Thymus (tissue), 14 donors: ENCODE measurements at places on chromosomes 16 and 17. TPM values are rescaled to one million over a fixed set of nuclear protein-coding genes. Genes with fewer than 3 reads are reported as not detected.

- DNase-seq = no peak
Observed at GRCh38 chr17:66462010-66462409, 159.6 kb downstream of the PRKCA start.

GRCh38 chr17:73342541-73343167 is 30.9 kb upstream of the CDC42EP4 start:
- DNase-seq = no peak

DNA sequence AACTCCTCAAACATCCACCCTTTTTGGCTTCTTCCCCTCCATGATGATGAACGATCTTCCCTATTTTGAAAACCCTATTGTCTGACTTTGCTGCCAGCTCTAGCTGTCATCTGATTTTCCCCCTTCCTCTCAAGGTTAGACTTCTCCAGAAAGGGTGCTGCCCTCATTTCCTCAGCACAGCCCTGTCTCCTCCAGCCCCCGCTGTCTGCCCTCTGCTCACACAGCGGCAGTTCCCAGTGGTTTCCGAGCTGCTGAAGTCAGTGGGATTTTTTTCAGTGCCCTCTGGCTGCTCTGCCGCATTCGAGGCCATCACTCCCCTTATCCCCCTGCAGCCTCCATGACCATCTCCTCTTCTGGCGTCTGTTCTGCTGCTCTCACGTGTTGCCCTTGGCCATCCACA is 26.6 kb upstream of the C17orf107 start:
- no peak for DNase-seq

- DNase-seq = no peak
Observed at GRCh38 chr16:87459027-87459426, 33.8 kb downstream of the ZCCHC14 start.

GRCh38 chr16:81625544-81626153 is 153.4 kb upstream of the PLCG2 start:
- DNase-seq = no peak

DNA sequence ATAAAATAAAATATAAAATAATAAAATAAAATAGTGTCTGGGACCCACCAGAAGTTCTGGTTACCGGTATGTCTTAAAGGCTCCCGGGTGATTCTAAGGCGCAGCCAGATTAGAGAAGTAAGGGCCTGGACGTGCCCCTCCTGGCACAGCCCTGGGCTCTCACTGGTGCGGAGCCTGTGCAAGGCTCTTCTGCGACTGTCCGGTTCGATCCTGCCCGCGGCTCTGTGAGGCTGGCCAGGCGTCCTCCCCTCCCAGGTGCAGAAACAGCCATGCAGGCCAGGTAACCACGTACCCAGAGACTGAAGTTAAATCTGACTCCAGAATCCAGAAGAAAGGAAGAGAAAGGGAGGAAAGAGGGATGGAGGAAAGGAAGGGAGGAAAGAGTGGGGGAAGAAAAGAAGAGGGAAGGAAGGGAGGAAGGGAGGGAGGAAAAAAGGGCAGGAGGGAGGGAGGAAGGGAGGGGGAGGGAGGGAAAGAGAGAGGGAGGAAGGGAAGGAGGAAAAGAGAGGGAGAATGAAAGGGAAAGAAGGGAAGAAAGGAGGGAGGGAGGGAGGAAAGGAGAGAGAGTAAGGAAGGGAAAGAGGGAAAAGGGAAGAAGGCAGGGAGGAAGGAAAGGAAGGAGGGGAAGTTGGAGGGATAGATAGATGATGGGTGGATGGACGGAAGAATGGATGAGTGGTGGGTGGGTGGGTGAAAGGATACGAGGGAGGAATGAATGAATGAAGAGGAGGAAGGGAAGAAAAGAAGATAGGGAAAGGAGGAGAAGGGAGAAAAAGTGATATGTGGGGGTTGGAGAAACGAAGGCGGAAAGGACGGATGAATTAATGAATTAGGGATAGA is 42.3 kb downstream of the C16orf82 start:
- DNase-seq = no peak

DNA sequence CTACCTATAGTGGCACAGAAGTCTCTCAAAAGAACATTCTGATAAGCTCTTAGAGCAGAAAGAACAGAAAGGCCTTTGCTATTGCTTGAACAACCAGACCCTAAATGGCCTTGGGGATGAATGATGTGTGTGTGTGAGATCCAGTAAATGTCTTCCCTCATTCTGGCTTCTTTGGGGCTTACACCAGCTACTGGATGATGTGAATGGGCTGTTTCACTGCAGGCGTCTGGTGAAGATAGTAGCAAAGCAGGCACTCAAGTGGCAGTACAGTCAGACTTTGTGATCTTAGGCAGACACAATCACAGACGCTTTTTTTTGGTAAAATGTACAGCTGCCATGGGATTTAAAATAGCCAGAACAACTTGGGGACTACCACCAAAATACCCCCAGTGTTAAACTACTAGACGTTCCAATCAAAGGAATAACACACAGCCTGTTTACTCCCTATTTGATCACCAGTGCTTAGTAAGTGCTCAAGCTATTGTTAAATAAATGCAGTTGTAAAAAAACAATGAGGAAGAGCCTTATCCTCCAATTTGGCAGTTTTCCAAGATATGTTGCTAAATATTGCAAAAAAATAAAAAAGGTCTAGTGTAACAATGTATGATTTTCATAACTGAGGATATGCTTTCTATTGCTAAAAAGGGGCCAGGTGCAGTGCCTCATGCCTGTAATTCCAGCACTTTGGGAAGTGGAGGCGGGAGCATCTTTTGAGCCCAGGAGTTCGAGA is 17.9 kb downstream of the NDUFAB1 start:
- DNase-seq = no peak

The KCNG4 gene
- not detected for total RNA-seq
